ENCODE measurements at places on chromosomes 16 and 17.

- peak; percentile 47 for DNase-seq
Measured at GRCh38 chr17:38877130-38877851, 7.4 kb downstream of the LASP1 start.

- DNase-seq = no peak
Measured at GRCh38 chr17:61122326-61122913, 277.2 kb upstream of the TBX2 start.

GRCh38 chr17:1865252-1866037, 35.6 kb downstream of the RPA1 start:
- DNase-seq = peak; percentile 65

- DNase-seq = no peak
Measured at GRCh38 chr16:50202926-50203624, 50.0 kb downstream of the TENT4B start.

DNA sequence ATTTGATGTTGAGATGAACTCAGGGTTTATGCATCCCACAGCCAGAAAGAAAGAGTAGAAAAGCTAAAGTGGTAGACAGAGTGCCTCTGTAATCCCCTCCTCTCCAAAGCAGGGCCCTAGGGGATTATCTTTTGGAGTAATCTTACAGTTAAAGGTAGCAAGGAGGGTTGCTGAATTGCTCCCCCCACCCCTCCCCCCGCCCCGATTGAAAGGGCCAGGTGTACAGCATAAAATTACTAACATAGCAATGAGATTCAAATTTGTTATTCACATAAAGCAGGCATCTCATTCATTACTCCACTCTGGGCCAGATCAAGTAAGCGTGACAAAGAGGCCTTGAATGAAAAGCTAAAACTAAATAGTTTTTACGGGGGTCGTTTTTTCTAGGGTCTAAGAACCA, 72.7 kb downstream of the STH start:
- DNase-seq = no peak

GRCh38 chr17:62064029-62064790, 868 bp downstream of the MED13 start:
- DNase-seq = no peak

DNA sequence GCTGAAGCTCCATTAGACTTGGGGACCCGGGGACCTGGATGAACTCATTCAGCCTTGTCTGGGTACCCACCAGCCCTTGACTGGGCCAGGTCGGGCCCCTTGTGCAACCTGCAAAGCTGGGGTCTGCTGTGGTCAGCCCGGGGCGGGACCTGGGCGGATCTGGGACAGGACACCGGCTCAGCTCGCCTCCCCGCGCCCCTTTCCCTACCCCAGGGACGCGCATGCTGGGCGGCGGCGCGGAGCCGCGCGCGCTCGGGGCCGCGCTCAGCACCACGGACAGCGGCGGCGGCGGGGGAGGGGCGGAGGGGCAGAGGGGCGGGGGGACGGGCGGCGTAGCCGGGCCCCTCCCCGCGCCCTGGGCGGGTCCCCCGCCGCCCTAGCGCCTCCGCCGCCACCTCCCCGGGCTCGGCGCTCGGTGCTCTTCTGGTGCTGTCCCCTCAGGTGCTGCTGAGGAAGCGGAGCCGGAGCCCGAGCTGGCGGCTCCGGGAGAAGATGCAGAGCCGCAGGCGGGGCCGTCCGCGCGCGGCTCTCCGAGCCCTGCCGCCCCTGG, 7.4 kb downstream of the ACD start:
- DNase-seq = no peak

DNA sequence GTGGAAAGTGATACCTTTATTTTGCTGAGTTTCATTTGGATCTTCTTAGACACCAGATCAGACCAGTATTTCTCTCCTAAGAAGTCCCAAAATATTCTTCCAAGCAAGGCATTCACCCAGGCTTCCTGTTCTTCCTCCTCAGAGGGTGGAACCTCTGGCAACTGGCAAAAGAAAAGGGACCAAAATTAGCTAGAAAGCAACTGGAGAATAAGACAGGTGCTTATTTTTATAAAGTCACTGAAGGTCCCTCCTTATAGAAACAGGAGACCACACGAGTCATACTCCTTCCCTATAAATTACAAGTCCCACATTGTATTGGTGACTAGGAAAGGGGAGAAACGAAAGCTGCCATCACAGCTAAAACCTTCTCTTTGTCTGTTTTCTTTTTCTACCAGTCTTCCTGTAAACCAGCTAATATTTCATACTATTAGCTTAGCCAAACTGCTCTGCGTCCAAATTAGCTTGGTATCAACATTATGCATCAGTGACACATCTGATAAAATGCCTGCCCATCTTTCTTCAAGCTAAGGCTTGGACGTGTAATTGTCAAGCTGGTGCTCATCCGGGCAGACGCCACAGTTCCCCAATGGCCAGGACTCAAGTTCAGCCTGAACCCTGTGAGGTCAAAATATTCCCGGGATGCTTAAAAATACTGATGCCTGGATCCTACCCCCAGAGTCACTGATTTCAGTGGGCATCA, 47.5 kb upstream of the ERN1 start:
- no peak for DNase-seq

GRCh38 chr17:75587675-75588595, at the start of gene MYO15B:
Gene MYO15B, plus strand, starts transcription at chr17:75587800. Its CDS starts 258 bp downstream, at chr17:75588058.
- DNase-seq = peak; percentile 60

- no peak for DNase-seq
Measured at GRCh38 chr16:74902161-74902560, 82.8 kb downstream of the WDR59 start.

DNA sequence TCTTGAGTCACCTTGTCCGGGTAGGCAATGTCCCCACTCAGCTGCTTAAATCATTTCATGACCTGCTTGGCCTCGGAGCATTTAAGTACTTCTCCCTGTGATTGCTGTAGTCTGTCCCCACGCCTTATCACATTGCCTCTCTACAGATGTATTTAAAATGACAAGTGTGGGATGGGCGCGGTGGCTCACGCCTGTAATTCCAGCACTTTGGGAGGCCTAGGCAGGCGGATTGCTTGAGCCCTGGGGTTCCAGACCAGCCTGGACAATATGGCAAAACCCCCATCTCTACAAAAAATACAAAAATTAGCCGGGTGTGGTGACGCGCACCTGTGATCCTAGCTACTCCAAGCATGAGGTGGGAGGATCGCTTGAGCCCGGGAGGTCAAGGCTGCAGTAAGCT, 1.3 kb upstream of the GJC1 start:
- DNase-seq = no peak

DNA sequence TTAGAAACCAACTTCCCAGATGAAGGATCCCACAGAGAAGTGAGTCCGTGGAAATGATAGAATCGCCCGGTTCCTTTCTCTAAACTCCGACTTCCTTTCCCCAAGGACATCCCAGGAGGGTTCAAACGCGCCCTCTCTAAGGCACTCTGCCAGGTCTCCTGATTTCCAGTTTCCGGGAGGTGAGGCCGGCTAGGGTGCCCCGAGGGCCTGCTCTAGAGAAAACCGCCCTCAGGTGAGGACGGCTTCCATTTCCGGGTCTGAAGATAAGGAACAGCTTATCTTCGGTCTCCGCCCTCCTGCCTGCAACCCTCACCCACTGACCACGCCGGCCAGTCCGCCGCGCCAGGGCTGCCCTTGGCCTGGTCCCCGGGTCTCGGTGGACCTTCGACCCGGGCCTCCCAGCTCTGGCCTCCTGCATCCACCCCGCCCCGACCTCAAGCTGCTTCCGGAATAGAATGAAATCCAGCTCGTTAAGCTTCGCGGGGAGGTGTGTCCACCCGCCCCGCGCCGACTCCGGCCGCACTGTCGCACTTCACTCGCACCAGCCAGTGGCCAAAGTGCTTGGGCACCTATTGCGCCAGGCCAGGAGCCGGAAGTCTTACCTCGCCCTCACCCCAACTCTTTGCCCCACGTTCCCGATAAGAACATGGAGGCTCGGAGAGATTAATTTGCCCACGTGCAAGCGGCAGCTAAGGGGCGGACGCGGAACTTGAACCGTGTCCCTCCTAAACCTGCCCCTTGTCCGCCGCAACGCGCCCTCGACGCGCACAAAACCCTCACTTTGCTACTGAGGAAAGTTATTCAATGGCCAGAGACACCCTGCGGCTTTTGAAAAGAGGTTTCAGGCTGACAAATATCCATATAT, 836 bp upstream of the MMP15 start:
- DNase-seq = peak; percentile 50

- no peak for DNase-seq
Measured at GRCh38 chr17:71870546-71870862, 250.3 kb upstream of the SOX9 start.

GRCh38 chr17:8072341-8072728, 15.2 kb downstream of the ALOX12B start:
- no peak for DNase-seq

- DNase-seq = no peak
Measured at GRCh38 chr17:44759086-44759915, 513 bp downstream of the ADAM11 start.

GRCh38 chr16:30521873-30522641, 4.3 kb downstream of the ZNF768 start:
- DNase-seq = no peak

DNA sequence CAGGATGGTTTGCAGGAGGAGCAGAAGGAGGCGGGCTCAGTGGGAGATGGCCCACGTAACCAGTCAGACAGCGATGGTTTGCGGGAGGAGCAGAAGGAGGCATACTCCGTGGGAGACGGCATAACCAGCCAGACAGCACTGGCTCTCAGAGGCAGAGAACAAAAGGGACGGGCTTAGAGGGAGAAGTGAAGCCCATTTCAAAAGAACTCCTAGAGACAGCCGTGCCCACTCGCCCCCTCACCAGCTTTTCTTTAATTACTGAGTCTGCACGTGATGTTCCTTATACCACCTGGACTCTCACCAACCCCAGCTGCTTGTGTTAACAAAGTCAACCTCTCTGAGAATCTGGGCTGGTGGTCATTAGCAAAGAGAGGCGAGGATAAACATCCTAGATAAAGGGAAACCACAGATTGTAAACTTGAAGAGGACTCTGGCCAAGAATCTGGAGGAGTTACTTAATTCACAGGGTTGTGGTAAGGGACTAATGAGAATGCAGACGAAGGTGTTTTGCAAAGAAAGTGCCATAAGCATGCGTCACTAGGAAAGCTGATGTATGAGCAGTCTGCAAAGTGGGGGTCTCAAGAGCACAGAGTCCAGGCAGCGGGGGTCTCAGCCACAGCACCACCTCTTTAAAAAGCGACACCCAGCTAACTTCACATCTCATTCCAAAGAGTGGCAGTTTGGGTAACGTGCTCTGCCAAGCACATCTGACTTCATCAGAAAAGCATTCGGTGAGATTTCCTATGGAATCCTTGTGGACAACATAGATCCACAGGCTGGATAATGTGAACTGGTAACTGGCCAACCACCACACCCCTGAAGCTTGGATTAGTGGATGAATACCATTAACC, 51.7 kb downstream of the NXN start:
- no peak for DNase-seq

- DNase-seq = peak; percentile 68
Measured at GRCh38 chr17:78709119-78709681, 72.9 kb downstream of the CYTH1 start.

DNA sequence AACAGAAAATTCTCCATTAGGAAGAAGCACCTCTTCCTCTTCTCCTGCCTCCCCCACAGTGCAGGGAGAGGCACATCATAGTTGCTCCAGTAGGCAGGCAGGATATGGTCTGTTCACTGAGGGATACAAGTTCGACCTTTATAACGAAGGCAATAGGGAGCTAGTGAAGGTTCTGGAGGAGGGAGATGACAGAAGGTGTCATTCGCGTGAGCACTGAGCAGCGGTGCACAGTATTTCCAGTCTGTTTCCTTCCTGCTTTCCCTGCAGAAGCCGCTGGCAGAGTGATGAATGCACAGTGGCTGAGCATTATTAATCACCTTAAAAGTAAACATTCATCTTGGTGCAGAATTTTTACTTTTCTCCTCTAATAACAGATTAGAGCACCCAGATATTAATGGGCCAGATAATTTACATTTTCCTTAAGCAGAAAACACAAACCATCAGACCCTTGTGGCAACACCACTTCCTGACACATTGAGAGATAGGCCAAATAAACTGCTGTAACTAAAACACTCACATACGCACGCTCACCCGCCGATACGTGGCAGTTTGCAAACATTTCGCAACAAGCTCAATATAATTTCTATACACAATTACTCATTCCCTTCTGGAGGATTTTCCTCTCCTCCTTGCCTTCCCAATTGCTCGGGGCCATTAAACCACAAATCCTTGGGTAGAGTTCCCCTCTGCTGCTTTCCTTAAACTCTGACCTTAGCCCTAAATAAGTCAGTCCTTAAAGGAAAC, 69.5 kb downstream of the AIPL1 start:
- no peak for DNase-seq

- no peak for DNase-seq
Measured at GRCh38 chr16:8828541-8829165, 31.0 kb downstream of the PMM2 start.

- no peak for DNase-seq
Measured at GRCh38 chr16:54153240-54153934, 133.2 kb downstream of the IRX3 start.

DNA sequence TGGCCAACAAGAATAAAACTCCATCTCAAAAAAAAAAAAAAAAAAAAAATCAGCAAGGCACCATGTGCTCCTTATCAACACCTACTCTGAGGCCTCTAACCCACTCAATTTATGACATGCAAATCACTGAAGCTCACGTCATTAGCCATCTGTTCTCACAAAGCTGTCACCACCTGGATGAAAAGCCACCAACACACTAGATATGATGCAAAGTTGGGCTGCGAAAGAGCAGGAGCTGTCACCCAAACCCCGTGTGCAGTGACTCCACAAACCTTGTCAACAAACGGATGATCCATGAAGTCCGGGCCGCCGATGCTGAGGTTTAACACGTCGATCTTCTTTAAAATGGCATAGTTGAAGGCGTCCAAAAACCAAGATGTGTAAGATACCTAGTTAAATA, 25.3 kb downstream of the MBTPS1 start:
- no peak for DNase-seq

DNA sequence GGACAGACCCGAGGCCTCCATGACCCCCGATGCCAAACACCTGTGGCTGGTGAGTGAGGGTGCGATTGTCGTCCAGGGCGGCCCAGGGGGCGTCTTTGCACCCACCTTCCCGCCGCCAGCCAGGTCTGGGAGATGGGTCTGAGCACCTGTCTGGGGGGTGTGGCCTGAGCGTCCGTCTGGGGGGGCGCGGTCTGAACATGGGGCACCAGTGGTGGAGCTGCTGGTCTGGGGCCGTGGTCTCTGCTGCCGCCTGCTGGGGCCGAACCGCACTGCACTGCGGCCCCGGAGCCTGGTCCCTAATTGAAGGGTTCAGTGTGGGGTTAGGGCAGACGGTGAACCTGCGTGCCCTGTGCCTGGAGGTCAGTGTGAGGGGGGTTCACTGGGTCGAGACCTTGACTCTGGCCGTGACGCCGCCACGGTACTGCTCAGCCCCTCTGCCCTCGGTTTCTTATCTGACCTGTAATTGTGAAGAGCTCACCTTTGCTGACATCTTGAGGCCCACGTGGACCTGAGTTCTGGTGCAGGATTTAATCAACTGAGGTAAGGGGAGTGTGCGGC, 12.6 kb upstream of the TCF25 start:
- DNase-seq = peak; percentile 83

- DNase-seq = peak; percentile 73
Measured at GRCh38 chr17:37089956-37090355, 141.2 kb downstream of the AATF start.

GRCh38 chr16:11306997-11307638, 26.0 kb upstream of the PRM1 start:
- DNase-seq = peak; percentile 58

Data from activated CD4-positive, alpha-beta memory T cell treated with anti-CD3 and anti-CD28 coated beads for 36 hours (primary cell).